Stimulated activated CD4-positive, alpha-beta T cell treated with anti-CD3 and anti-CD28 coated beads, Interleukin-4, amount 100 ng/mL, for 4 hours (primary cell): ENCODE measurements at places on chromosomes 2 and 18.

DNA sequence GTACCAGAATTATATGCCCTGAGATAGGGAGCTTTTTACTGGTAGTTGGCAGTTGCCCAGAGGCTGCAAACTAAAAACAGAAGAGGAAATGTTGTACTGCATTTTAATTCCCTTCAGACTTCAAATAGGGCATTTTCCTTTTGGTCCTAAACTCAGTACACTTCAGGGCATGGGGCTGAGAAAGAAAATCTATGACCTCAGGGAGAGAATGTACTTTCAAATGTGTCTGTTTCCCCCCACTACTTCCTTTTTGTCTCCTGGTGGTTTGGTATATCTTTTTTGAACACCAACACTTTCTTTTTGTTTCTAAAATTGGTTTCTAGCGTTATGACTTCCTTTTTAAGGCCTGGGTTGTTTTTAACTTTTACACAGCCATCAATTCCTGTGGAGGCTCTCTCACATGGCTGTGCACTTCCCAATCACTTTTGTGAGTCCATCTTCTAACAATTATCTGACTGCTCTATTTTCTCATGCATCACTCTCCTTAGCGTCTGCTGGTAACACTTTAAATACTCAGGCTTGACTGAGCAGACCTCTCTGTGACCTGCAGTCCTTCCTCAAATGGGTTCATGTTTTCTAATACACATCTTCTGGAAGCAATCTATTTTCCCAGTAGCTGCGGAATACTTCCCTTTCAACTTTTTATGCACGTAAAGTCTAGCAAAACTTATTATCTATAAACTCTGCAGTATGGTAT is 596.0 kb downstream of the LRP1B start:
- no peak for DNase-seq

- DNase-seq = no peak
Observed at GRCh38 chr2:131557558-131558321, 30.1 kb downstream of the CCDC74A start.

GRCh38 chr2:45554742-45555140 is 56.3 kb downstream of the SRBD1 start:
- DNase-seq = no peak

- no peak for DNase-seq
Observed at GRCh38 chr2:172596776-172597175, 40.9 kb downstream of the PDK1 start.

GRCh38 chr2:50004667-50005066 is 850.4 kb upstream of the FSHR start:
- DNase-seq = no peak

- DNase-seq = no peak
Observed at GRCh38 chr2:28232295-28232694, 160.4 kb upstream of the FOSL2 start.

- DNase-seq = no peak
Observed at GRCh38 chr2:31922542-31923408, 88.0 kb downstream of the MEMO1 start.

DNA sequence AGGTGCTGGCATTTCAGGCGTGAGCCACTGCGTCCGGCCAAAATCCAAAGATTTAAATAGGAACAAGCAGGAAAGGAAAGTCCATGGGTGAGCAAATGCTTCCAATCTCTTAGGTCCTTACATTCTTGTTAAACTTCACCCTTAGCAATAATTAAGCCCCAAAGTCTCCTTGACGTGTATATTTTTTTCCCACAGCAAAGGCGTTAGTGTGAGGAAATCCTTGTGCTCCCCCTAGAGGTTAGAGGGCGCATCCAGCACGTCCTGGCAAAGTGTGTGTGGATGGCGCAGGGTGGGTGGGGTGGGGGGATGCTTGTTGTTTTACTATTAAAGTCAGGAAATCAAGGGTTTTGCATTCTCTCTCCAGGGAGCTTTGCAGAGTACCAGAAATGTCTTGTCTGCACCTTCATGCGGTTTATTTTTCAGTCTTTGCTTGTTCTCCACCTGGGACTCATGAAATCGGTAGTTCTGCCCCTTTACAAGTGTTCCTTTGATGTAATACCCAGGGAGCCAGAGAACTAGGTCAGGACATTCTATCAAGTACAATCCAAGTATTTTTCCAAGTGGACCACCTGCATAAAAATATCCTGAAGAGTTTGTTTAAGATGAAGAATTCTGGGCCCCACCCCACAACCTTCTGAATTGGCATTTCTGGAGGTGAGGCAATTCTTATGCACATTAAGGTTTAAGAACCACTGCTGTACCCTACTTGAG is 22.2 kb upstream of the ITSN2 start:
- peak; percentile 43 for DNase-seq

- DNase-seq = no peak
Observed at GRCh38 chr2:241007111-241007510, 8.7 kb downstream of the SNED1 start.

GRCh38 chr2:226378753-226379705 is 420.6 kb downstream of the IRS1 start:
- DNase-seq = no peak

- no peak for DNase-seq
Observed at GRCh38 chr2:111205774-111206173, 85.1 kb downstream of the BCL2L11 start.

DNA sequence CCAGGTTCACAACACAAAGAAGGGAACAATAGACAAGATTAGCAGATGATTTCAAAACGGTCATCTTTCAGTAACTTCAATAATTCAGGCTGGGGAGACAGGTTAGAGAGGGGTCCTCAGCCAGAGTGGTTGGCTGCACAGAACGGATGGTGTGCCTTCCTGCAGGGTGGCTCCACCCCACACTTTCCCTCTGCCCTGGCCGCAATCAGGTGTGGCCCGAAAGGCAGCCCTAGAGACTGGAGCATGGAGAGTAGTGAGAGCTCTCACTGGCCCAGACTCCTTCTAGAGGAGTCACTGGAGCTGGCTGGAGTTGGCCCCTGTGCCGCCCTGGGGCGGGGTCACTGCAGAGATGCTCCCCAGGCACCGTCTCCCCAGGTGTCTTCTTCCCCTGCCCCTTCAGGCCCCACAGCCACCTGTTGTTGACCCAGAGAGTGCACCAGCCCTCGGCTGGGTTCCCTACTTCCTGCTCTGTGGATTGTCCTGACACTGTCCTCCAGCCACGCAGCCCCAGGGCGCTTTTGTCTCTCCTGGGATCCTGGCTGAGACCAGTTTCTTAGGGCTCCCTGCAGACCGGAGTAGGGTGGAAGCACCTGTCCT is 126.8 kb downstream of the PXDN start:
- DNase-seq = no peak

DNA sequence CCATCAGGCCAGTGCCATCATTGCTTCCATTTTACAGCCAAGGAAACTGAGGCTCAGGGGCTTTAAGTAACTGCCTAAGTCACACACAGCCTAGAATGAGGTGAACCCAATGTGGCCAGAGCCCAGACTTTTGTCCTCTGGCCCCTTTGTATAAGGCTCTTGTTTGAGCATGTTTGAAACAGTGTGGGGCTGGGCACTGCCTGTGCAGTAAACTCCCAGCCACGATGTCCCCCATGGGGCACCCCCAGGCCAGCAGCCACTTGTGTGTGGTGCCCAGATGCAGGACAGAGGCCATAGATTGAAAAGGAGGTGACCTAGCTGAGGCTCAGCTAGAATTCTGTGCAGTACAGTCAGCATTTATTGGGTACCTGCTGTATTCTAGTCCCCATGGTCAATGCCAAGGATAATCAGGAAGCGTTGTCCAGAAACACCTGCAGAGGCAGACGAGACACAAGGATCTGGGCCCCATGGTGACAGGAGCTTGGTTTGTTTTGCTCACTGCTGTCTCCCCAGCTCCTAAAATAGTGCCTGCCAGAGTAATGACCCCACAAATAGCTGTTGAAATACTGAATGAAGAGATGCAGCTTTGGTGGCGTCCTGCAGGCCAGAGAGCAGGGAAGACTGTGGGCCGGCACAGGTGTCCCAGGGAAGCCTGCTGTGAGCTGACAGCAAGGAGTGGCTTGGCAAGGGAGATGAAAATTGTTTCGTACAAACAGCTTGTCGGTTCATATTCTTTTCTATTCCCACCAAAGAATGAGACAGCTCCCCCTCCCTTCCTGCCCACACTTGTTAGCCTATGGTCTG is 160.7 kb downstream of the LDLRAD4 start:
- no peak for DNase-seq

GRCh38 chr18:12857991-12858544 is 26.0 kb downstream of the PTPN2 start:
- DNase-seq = no peak

DNA sequence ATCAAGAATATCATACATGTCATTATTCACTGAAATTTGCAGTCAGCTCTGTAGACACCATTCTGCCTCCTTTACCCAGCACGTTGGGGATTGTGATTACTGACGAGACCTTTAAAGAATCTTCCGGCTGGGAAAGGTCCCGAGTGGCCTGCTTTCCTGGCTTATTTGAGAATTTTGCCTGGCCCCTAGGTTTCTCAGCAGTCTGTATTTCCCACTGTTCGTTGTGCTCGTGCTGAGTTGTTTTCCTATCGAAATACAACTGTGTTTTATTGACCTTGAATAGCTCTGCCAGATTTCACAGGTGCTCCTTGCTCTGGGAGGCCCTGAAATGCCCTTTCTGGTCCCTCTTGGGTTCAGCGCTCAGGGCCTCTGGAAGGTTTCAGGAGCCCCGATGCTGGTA is 94.9 kb downstream of the AGAP1 start:
- DNase-seq = no peak

GRCh38 chr2:174675615-174676014 is 78.0 kb upstream of the WIPF1 start:
- DNase-seq = peak; percentile 33
